ENCODE measurements at places on chromosomes 7 and 10.

DNA sequence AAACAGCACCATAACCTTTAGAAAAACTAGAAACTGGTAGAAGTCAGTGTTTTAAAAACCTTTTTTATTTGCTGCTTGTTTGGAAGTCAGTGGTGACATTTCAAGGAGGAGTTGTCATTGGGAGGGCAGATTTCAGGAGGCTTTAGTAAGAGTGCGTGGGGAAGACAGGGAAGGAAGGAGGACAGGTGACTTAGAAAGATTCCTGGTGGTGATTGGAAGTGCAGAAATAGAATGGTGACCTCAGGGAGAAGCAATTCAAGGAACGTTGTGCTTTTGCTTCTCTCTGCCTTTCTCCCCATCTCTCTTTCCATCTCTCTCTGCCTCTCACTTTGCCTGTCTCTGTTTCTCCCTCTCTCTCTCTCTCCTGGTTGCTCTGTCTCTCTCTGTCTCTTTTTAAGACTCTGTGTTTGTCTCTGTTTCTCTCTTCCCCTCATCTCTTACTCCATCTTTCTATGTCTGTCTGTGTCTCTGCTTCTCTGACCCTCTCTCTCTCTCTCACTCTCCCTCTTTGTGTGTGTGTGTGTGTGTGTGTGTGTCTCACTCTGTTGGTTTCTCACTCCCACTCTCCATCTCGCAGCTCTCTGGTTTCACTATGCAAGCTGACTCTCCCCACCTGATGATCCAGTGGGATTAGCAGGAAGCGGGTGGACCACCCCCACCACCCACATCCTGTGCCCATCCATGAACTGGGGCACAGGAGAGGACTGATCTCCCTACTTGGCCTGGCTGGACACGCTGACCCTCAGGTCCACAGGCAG, 10.9 kb upstream of the PFKP start:
- peak; percentile 41 for DNase-seq

DNA sequence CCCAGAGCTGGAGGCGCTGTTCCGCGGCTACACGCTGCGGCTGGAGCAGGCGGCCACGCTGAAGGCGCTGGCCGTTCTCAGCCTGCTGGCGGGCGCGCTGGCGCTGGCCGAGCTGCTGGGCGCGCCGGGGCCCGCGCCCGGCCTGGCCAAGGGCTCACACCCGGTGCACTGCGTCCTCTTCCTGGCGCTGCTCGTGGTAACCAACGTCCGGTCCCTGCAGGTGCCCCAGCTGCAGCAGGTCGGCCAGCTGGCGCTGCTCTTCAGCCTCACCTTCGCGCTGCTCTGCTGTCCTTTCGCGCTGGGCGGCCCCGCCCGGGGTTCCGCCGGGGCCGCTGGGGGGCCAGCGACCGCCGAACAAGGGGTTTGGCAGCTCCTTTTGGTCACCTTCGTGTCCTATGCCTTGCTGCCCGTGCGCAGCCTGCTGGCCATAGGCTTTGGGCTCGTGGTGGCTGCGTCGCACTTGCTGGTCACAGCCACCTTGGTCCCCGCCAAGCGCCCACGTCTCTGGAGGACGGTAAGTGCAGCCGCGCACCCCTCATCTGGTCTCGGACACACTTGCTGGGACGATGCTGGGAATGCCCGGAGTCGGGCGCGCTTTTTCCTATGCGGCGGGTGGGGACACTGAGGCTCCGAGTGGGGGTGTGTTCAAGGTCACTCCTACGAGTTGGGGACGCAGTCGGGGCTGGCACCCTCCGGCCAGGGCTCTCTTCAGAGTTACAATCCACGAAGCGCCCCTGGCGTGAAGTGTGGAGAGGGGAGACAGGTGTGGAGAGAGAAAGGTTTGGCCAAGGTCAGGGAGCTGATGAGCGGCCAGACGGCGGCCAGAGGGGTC, 717 bp downstream of the ADCY1 start:
- peak; percentile 56 for DNase-seq

DNA sequence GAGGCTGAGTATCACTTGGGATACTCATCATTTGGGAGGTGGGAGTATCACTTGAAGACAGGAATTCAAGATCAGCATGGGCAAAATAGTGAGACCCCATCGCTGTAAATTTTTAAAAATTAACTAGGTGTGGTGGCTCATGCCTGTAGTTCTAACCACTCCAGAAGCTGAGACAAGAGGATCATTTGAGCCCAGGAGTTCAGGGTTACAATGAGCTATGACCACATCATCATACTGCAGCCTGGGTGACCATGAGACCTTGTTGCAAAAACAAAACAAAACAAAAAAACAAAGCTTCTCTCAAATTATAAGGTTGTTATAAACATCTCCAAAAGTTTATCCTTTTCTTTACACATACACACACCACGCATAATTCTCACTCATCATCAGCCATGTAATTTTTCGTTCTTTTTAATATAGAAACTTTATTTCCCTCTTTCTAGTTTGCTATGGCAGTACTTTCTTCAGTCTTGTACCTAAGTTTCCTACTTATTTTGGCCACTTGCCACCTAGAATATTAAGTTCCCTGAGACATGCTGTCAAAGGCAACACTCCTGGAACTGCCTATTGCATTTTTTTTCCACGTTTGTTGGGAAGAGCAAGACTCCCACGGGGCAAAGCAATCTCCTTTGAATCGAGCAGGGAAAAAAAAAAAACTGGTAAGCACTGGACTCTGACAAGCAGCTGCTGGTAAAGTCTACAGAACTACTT, 37.1 kb downstream of the SKIDA1 start:
- DNase-seq, result no peak

- DNase-seq, result peak; percentile 52
Measured at GRCh38 chr7:134891696-134892678, 94.3 kb upstream of the AGBL3 start.

DNA sequence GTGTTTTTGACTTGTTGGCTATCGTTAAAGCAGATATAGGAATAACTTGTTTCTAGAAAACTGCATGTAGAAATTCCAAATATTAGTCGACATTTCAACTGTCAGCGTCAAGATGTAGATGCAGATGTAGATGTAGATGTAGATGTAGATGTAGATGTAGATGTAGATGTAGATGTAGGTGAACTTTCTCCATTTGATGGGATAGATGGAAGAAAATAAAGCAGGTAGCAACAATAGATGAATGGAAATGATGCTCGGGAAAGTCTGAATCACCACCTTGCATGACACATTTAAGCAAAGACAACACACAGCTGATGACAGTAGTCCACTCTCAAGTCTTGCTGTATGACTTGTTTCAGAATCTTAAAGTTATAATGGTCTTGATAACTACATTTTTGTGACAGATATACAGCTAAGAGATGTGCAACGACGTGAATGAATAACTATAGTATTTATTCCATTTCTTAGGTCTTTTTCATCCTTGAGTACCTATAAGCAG, 53.5 kb downstream of the SND1 start:
- DNase-seq, result no peak

DNA sequence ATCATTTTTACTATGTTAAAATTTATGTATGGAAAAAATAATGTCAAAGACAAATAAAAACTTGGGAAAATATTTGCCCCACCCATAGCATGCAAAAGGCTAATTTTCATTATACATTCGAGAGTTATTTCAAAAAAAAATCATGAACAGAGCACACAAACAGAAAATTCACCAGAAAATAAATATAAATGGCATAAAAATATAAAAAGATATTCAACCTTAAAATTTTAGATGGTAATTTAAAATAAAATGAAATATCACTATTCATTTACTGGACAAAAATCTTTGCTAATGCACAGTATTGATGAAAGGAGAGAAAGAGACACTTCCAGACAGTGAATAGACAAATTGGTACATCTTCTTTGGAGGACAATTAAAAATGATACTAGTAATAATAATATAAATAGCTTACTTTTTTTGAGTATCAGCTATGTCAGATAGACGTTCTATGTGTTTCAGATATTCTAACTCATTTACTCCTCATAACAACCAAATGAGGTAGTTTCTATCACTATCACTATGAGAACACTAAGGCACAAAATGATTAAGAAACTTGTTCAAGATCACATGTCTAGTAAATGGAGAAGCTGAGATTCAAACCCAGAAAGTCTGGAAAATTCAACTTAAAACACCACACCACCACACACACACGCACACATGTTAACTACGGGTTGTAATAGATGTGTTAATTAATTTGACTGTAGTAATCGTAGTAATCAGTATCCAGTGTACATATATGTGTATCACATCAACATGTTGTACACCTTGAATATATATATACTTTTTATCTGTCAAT, 63.0 kb downstream of the CCDC71L start:
- DNase-seq, result no peak

Data from EH (cell line).